ENCODE measurements at places on chromosomes 3 and 15. TPM values are rescaled to one million over a fixed set of nuclear protein-coding genes. Genes with fewer than 3 reads are reported as not detected.

DNA sequence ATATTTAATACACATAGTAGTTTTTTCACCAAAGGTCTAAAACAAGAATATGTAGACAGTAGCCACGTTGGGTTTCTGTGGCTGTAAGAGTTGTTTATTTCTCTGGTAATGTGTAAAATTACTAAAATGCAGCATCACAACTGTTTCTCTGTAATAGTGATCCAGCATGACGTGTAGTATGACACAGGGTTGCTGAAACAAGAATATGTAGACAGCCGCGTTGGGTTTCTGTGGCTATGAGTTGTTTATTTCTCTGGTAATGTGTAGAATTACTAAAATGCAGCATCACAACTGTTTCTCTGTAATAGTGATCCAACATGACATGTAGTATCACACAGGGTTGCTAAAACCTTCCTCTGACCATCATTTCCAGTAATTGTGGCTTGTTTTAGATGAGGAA is 153.6 kb upstream of the ZNF717 start:
- no peak for DNase-seq

GRCh38 chr15:84826369-84826823 is 9.2 kb downstream of the ALPK3 start:
- no peak for DNase-seq

The PTPRG gene
- 90.1 TPM for total RNA-seq

The TRIM42 gene
- total RNA-seq = not detected

The CDHR4 gene
- 0.50 TPM for total RNA-seq

The ROPN1 gene
- total RNA-seq = not detected

All from H1 (cell line).